GM12878 (cell line): ENCODE measurements at places on chromosomes 1 and 21.

DNA sequence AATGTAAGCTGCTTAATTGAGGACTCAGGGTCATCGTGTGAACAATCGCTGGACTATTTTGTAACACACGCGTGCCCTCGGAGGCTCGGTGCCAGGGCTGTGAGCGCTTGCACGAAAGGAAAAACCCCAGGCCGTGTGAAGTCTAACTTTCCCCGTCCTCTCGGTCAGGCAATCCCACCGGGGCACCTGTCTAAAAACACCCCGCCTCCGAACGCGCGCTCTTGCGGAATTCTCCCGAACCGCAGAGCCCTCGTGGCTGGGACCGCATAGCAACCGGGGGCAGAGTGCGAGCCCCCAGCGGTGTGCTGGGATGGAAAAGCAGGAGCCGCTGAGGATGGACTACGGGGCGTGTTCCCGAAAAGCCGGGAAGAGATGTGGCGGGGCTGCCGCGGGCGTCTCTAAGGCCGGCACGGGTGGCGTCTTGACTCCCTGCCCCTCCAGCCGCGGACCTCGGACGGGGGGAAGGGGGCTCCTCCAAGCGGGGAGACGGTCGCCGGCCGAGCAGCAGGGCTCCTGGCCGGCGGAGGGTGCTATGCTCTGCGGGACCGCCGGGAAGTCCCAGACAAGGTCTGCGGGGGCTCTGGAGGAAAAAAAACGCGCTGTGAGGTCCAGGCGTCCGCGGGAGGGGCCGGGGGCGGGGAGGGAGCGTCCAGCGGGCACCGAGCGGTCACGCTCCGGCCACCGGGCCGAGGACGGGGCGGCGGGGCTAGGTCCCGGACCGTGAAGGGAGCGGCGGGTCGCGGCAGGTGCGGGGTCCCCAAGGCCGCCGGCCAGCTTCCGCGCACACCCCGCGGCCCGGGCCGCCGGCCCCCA lies 936 bp downstream of the ZBTB21 start:
- DNase-seq = no peak

GRCh38 chr1:59214248-59215208 lies 82.4 kb upstream of the FGGY start:
- no peak for DNase-seq

GRCh38 chr1:218357211-218357892 lies 12.2 kb downstream of the TGFB2 start:
- DNase-seq = no peak

- DNase-seq = no peak
Measured at GRCh38 chr1:183002267-183002666, 21.0 kb upstream of the LAMC1 start.

DNA sequence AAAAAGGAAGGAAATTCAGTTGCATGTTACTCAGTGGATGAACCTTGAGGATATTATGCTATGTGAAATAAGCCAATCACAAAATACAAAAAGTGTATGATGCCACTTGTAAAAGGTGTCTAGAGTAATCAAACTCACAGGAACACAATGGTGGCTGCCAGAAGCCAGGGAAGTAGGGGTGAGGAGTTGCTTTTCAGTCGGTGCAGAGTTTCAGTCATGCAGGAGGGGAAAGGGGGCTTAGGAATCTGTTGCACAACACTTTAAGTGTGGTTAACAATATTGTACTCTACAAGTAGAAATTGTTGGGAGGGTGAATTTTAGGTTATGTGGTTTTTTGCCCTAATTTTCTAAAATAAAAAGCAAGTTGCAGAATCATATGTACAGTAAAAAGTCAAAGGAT lies 184.2 kb upstream of the RAB4A start:
- no peak for DNase-seq

DNA sequence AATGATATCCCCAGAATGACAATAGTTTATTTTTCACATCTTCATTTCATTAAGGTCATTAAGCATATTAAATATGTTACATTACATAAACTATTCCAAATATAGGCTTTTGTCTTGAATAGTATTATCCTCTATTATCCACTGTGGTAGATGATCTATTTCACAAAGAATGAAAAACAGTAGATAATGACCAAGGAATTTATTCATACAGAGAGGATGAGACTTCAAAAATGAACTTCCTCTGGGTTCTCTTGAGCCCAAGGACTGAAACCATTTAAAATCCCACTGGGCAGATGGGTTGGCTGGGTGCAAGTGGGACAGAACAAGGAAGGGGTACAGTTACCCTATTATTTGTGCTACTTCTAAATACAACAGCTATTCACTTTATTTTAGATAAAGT lies 33.0 kb downstream of the PTPN14 start:
- no peak for DNase-seq

GRCh38 chr21:35510294-35510693 lies 461.2 kb upstream of the RUNX1 start:
- no peak for DNase-seq

GRCh38 chr1:231885209-231885854 lies 258.7 kb downstream of the DISC1 start:
- no peak for DNase-seq

GRCh38 chr1:212281590-212281989 lies 3.6 kb upstream of the PPP2R5A start:
- no peak for DNase-seq

- DNase-seq = no peak
Measured at GRCh38 chr1:185074307-185074706, 28.9 kb downstream of the RNF2 start.

DNA sequence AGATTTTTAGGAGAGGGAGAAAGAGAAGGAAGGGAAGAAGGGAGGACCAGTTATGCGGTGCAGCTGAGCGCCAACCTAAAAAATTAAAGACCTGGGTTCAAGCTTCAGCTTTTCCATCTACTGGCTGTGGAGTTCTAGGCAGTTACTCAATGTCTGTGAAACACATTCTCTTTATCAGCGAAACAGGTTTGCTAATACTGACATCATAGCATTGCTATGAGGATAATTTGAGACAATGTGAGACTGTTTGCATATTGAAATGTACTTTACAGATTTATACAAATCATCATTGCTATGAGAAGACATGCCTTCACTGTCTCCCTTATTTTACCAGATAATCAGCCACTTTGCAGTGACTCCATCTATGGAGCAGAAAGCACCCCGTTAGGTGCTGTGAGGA lies 222.9 kb upstream of the SGIP1 start:
- no peak for DNase-seq

DNA sequence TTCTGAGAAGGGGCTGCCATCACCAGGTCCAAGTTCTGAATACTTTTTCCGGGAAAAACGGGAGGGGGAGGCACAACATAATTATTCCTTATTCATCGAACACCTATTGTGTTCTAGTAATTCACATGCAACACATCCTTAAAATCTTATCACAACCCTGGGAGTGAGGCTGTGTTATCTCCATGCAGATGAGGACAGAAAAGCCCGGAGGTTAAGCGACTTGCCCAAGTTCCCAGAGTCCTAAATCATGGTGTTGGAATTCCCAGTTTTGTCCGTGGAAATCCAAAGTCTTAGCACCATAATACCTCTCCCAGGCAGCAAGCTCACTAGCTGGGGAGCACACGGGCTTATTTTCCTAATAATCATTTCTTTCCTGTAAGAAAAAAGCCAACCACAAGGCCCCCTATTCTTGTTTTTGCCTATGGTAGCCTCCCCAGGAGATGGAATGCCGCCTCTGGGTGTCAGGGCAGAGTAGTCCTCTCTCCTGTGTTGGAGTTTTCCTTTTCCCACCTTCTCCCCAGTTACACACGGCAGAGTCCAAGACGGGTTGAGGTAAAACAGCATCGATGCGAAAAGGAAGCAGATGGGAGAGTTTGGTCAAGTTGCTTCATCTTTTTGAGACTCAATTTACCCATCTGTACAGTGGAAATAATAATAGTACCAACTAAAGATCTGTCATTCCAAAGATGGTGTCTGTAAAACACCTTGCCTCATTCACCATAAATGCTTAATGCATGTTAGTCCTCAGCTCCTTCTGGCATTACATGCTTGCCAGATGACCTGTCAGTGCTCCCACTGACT lies 228.0 kb upstream of the TMEM51 start:
- no peak for DNase-seq
